ENCODE measurements at places on chromosomes 1 and 21.

DNA sequence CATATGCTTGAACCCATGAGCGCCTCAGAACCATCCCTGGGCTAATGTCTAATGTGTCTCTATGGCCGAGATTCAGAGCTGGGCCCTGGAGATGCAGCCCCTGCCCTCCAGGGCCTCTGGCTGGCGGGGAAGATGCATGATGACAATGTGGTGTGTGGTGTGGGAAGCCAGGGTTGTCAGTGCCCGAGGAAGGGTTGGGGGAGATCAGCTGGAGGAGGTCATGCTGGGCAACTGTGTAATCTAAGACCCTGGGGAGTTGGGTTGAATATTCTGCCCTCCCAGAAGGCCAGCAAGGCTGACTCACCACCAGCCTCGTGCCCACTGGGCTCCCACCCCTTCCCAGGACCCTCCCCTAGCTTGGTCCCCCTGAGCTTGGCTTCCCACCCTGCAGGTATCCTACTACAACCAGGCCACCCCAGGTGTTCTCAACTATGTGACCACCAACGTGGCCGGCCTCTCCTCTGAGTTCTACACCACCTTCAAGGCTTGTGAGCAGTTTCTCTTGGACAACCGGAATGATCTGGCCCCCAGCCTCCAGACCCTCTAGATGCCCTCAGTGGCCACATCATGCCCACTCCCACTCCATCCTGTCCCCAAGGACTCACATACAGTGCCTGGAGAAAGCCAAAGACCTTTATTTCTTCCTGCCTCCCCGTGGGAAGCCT lies 14.6 kb downstream of the FAM151A start:
- no peak for DNase-seq

- DNase-seq: peak; percentile 30
These were observed at the start of gene FCMR for GRCh38 chr1:206921772-206922265. Gene FCMR, minus strand, starts transcription at chr1:206921941. Its CDS starts 87 bp downstream, at chr1:206921854.

- DNase-seq: peak; percentile 38
These were observed 12.3 kb downstream of the STXBP3 start for GRCh38 chr1:108758796-108759195.

GRCh38 chr1:151813271-151813977 lies 8.2 kb upstream of the LINGO4 start:
- DNase-seq: no peak

GRCh38 chr1:10941891-10942541 lies 70.4 kb upstream of the TARDBP start:
- DNase-seq: no peak

DNA sequence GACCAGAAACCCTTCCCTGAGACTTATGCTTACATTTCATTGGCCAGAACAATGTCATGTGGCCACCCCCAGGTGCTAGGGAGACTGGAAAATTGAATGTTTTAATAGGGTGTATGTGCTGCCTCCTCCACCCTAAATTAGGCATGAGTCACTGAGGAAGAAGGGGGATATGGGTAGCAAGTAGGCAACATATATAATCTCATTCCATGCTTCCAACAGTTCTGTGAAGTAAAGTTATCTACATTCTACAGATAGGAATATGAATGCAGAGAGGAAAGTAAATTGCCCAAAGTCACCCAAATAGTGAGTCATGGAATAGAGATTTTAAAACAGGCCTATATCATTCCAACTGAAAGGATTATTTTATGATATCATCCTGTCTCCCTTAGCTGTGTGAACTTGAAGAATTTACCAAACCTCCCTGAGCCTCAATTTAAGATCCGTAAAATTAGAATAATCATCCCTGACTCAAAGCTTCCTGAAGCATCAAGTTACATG lies 168.6 kb upstream of the FGGY start:
- DNase-seq: no peak

DNA sequence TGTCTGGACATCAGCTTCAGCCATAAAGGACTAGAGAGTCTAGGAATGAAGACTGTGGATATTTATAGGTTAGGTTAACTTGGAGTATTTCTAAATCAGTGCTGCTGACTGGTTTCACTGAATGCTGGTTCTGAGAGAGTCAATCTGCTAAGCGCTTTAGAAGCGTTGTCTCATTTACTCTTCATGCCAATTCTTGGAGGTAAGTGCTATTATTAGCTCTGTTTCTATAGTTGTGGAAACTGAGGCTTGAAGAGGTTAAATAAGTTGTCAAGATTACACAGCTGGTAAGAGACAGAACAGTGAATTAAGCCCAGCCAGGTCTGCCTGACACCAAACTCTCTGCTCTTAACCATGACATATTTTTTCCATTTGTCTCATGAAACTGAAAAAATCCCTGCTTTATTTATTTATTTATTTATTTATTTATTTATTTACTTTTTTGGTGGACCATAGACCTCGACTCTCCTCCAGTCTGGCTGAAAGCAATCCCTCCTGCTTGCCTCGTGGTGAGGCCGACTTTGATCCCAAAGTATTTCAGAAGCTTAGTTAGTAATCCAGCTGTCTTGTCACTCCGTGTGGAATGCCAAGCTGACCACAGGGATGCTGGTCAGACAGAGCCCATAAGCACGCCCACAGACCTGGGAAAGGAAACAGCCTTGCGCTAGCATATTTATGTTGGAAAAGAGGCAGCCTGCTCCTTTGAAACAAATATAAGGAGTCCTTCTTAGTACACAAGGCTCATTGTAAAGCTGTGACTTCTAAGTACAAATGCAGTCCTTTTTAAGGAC lies 16.9 kb downstream of the NTMT2 start:
- no peak for DNase-seq

DNA sequence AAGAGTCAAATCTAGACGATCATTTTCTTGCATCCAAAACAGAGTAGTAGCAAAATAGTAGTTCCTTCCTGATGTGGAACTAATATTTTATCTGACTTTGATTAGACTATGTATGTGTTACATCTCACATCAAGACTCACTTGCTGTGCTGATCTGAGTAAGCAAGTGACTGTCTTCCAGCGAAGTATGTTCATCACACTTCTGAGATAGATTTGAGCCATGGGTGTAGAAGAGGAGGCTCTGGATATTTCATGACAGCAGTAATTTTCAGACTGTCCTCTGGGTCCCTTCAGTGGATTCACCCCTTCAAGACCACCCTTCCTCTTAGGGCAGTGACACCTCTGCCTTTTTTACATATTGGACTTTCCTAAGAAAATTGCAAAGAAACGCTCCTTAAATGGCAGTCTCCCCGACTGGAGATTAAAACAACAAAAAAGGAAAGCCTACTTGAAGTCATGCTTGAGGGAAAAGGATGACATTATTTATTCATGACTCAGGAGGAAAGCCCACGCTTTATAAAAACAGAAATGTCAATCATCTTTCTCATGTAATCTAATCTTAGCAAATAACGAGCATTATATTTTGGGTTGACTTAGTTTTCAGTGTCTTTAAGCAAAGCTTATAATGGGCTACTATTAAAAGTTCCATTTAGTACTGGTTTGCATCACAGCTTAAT lies 22.8 kb downstream of the ATP1B1 start:
- DNase-seq: no peak

- DNase-seq: no peak
These were observed 99.2 kb downstream of the PSMG1 start for GRCh38 chr21:39084073-39084472.

GRCh38 chr1:231896806-231897205 lies 270.2 kb downstream of the DISC1 start:
- no peak for DNase-seq

DNA sequence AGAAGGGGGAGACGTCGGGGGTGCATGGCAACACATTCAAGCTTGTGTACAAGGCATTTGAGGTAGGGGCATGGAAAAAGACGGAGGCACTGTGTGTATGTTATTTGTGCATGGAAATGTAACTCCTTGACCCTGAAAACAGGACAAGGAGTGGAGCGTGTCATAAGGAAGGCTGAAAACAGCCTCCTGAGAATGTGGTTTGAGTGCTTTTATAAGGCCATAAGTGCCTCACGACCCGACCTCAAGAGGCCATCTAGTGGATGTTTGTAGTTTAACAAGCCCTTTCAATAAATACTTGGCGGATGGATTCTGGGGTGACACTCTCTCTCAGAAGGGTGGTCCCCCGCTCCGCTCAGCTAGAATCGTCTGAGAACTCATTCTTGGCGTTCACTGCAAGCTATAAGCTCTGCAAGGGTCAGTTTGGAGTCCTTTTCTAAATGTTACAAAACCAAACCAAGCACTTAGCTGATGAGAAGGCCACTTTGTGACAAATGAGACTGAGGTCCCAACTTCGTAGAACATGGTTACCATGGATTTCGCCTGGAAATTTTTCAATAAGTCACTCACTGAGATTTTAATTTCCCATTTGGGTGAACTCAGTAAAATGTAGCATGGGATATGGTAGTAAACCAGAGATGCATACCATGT lies 38.8 kb upstream of the CLCA4 start:
- DNase-seq: no peak

DNA sequence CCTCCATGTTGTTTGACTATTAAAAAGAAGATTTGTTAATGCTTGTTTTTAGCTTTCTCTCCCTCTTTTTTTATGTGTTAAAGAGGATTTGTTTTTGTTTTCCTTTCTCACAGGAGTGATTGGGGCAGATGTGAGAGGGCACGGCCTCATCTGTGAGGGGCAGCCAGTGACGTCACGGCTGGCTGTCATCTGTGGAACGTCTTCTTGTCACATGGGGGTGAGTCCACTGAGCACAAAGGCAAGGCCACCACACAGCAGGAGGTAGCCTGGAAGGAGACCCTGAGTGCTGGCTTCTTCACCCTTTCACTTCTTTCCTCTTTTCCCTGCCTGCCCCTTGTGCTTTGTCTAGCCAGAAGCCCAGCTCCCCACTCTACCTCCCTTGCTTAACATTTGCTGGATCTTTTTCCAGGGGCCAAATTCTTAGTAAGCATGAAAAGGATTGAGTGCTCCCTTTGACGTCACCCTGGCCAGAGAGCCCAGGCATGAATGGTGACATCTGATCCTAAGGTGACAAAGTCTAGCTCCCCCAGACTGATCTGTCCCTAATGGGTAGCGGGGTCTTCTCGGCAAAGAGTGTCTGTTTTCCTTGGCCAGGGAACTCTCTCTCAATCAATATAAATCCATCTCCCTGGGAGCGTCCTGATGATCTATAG lies 257.2 kb downstream of the FGGY start:
- DNase-seq: no peak

GRCh38 chr21:31408301-31409088 lies 64.4 kb upstream of the TIAM1 start:
- DNase-seq: no peak

DNA sequence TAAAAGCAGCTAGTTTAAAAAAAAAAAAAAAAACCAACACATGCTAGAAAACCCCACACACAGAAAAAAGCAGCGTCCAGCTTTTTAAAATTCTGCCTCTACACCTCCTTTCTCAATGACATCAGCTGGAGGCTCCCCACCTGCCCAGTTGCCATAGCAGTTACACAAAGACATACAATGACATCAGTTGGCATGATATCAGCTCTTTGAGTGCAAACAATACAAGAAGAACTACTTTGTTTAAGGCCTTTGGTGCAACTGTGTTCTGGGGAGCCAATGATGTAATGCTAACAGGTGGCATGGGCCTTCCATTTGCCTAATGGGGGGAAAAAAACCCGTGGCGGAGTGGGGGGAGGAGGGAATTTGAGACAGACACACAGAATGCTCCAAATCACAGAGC lies 32.9 kb downstream of the DUSP10 start:
- DNase-seq: peak; percentile 77

DNA sequence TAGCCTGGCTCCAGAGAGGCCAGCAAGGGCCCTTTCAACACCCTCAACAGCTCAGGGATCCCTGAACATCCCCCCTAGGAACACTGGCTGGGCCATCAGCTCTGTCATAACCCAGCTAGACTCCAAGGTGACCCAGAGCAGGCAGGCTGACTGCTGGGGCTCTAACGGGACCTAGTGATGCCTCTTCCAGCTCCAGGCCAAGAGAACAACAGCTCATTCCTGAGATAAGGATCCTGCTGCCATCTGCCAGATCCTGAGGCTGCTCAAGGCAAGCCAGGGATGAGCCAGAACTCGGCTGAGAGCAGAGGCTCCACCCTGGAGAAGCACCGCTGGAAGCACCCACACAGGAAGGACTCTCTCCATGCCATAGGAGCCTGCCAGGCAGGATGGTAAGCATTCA lies 2.0 kb downstream of the VSIG8 start:
- no peak for DNase-seq

- DNase-seq: peak; percentile 95
These were observed 375 bp upstream of the MEF2D start for GRCh38 chr1:156500793-156501506.

- DNase-seq: no peak
These were observed 13.9 kb downstream of the UBIAD1 start for GRCh38 chr1:11286735-11287410.

DNA sequence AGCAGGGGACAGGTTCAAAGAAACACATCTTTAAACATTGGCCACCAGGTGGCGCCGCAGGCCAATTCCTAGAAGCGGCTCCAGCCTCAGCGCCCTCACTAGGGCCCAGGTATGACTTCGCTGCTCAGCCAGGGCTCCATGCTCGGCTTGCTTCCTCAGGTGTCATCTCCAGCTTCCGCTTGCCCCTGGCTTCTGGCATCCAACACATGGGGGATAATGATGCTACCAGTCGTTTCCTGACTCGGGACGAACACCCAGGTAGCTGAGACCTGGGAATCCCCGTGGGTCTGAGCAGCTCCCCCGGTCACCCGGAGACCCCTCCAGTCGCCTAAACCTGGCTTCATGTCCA lies 8.5 kb upstream of the MEX3A start:
- DNase-seq: peak; percentile 70

DNA sequence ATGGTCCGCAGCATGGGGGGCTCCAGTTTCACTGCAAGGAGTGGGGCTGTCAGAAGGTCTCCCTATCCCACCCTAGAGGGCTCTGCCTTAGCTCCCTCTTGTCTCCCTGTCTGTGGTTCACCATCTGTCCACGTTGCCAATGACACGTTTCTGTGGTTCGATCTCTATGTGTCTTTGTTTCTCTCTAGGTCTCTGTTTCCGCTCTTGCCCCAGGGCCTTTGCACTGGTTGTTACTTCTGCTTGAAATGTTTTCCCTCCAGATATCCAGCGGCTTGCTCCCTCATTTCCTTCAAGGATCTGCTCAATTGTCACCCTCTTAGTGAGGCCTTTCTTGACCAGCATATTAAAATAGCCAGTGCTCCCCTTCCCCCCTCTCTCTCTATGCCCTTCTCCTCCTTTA lies 8.5 kb upstream of the MRPS15 start:
- no peak for DNase-seq

- DNase-seq: no peak
These were observed 8.3 kb downstream of the AHCTF1 start for GRCh38 chr1:246923482-246923881.

GRCh38 chr1:226201029-226201593 lies 14.6 kb upstream of the ACBD3 start:
- DNase-seq: no peak

DNA sequence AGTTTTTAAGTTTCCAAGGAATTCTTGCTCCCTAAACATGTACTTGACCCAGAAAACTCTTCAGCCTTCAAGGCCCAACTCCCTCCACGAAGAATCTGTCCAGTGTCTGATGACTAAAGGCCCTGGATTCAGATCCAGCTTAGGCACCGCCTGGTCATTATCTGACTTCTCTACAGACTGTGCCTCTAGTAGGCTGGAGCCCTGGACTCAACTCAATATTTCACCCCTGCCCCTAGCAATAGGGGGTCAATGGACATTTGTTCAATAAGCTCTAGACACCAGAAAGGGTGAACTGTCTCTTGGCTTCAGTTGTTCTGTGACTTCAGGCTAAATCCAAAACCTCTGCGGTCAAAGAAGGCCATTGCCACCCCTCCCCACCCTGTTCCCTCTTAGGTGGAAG lies 34.5 kb downstream of the NUAK2 start:
- no peak for DNase-seq

GRCh38 chr1:47241114-47242113 lies 9.4 kb upstream of the TAL1 start:
- DNase-seq: no peak

- DNase-seq: no peak
These were observed 170.4 kb upstream of the NR5A2 start for GRCh38 chr1:199857108-199857507.
